Left lung (tissue), 14 donors: ENCODE measurements at places on chromosomes 1 and 21. TPM values are rescaled to one million over a fixed set of nuclear protein-coding genes. Genes with fewer than 3 reads are reported as not detected.
A peak's percentile ranks its signal among the peaks of the same experiment; 100 is the strongest.

The PYHIN1 gene
- total RNA-seq, result 2.5 TPM

DNA sequence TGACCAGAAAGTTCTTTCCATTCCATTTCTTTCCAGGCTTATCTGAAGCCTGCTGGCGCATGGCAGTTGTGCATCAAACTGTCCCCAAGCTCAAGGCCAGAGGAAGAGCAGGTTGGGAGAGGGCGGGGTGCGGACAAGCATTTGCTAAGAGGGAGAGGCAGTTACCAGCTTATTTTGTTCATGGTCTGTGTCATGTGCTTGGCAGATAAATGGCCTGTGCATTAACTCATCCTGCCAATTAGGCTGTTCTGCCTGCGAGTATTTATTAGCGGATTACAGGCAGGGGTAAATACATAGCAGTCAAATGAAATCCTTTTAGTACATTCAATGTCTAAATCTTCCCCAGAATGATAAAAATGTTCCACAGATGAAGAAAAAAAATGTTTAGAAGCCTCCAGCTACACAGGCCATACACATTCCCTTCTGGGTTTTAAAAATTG is 48.9 kb upstream of the B3GALNT2 start:
- no peaks in the 10 kb centered on the region for H3K4me1 ChIP-seq
- DNase-seq, result no peak
- H3K27me3 ChIP-seq, result no peaks in the 10 kb centered on the region
- H3K36me3 ChIP-seq, result no peaks in the 10 kb centered on the region
- no peak overlapping the region for H3K4me3 ChIP-seq

GRCh38 chr1:172283766-172284165 is 136.7 kb upstream of the C1orf105 start:
- H3K4me3 ChIP-seq, result no peak overlapping the region
- H3K4me1 ChIP-seq, result peaks cover 7% of the 10 kb centered on the region
- H3K36me3 ChIP-seq, result no peaks in the 10 kb centered on the region
- H3K27ac ChIP-seq, result no peak overlapping the region
- DNase-seq, result no peak

The C1orf94 gene
- not detected for total RNA-seq

- H3K27ac ChIP-seq, result no peak overlapping the region
- H3K36me3 ChIP-seq, result no peaks in the 10 kb centered on the region
- H3K4me3 ChIP-seq, result no peak overlapping the region
Observed at GRCh38 chr1:92916899-92917298, 44.4 kb downstream of the DIPK1A start.

DNA sequence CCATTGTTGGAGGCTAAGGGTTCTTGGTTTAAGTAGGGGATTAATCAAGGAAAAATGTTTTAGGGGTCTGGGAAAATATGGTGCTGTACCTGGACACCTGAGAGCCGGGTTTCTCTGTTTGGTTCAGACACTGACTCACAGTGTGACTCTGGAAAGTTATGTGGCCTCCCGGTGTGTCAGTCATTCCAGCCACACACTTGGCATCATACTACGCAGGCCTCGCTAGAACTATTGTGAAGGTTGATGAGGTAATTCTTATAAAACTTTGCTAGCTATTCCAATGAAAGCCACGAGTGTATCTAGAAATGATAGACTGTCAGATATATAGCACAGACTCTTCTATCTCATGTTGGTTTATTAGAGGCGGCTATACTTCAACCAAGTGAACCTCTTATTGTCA is 4.8 kb upstream of the CAMSAP2 start:
- H3K4me3 ChIP-seq, result no peak overlapping the region
- H3K27me3 ChIP-seq, result peaks cover 13% of the 10 kb centered on the region
- no peak overlapping the region for H3K27ac ChIP-seq
- H3K36me3 ChIP-seq, result no peaks in the 10 kb centered on the region
- no peaks in the 10 kb centered on the region for H3K4me1 ChIP-seq

- no peaks in the 10 kb centered on the region for H3K27me3 ChIP-seq
- H3K4me1 ChIP-seq, result no peaks in the 10 kb centered on the region
- H3K4me3 ChIP-seq, result no peak overlapping the region
- no peaks in the 10 kb centered on the region for H3K36me3 ChIP-seq
- DNase-seq, result no peak
Observed at GRCh38 chr1:85900921-85901320, 192.7 kb upstream of the ZNHIT6 start.

- H3K4me3 ChIP-seq, result no peak overlapping the region
- H3K4me1 ChIP-seq, result peaks cover 5% of the 10 kb centered on the region
- DNase-seq, result no peak
- H3K27me3 ChIP-seq, result no peaks in the 10 kb centered on the region
- no peaks in the 10 kb centered on the region for H3K36me3 ChIP-seq
Observed at GRCh38 chr1:60994369-60994768, 88.0 kb upstream of the NFIA start.

DNA sequence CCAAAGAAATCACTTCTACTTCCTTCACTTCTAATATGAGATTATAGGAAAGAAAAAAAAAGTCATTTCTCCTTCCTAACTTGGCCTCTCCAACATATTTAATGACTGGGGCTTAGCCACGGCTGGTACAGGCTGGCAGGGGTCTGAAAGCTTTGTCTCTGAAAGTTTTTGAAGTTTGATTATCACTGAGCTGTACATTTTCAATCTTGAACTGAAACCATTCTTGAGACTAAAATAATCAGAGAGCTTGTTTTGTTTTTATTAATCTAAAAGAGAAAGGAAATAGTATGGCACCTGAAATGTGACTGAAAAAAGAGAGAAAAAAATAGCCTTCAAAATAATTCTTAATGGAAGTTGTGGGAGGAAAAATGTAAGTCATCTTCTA is 3.8 kb upstream of the KRTAP19-8 start:
- no peak overlapping the region for H3K27ac ChIP-seq
- H3K4me3 ChIP-seq, result no peak overlapping the region
- no peaks in the 10 kb centered on the region for H3K4me1 ChIP-seq
- no peak for DNase-seq
- no peaks in the 10 kb centered on the region for H3K27me3 ChIP-seq

GRCh38 chr1:25110036-25110435 is 122.3 kb downstream of the SYF2 start:
- H3K4me3 ChIP-seq, result no peak overlapping the region
- H3K36me3 ChIP-seq, result no peaks in the 10 kb centered on the region
- H3K27ac ChIP-seq, result peak overlapping the region; percentile 63
- no peak for DNase-seq

GRCh38 chr21:33478935-33479678 is 667 bp downstream of the TMEM50B start:
- peaks cover 31% of the 10 kb centered on the region for H3K4me1 ChIP-seq
- peak overlapping the region; percentile 72 for H3K4me3 ChIP-seq
- no peaks in the 10 kb centered on the region for H3K27me3 ChIP-seq
- peak overlapping the region; percentile 100 for H3K27ac ChIP-seq
- peak; percentile 42 for DNase-seq

DNA sequence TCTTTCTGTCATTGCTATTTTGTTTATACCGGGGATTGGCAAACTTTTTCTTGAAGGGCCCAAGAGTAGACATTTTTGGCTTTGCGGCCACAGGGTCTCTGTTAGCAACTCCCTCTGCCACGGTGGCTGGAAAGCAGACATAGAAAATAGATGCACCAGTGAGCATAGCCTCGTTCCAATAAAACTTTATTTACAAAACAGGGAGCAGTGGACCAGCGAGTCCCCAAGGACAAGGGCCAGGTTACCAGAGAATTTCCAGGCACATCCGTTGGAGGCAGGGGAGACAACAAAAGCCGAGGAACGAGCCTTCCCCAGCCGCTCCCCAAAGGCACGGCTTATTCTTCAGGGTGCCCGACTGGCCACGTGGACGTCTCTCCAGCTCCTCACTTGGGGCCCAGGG is 26.5 kb downstream of the FAAP20 start:
- no peak overlapping the region for H3K4me3 ChIP-seq
- H3K27me3 ChIP-seq, result no peaks in the 10 kb centered on the region
- no peaks in the 10 kb centered on the region for H3K36me3 ChIP-seq
- DNase-seq, result no peak
- no peak overlapping the region for H3K27ac ChIP-seq
- no peaks in the 10 kb centered on the region for H3K4me1 ChIP-seq

GRCh38 chr1:241749041-241749944 is 97.2 kb downstream of the WDR64 start:
- H3K36me3 ChIP-seq, result no peaks in the 10 kb centered on the region
- H3K4me1 ChIP-seq, result no peaks in the 10 kb centered on the region
- H3K4me3 ChIP-seq, result no peak overlapping the region
- no peak for DNase-seq
- H3K27ac ChIP-seq, result no peak overlapping the region

DNA sequence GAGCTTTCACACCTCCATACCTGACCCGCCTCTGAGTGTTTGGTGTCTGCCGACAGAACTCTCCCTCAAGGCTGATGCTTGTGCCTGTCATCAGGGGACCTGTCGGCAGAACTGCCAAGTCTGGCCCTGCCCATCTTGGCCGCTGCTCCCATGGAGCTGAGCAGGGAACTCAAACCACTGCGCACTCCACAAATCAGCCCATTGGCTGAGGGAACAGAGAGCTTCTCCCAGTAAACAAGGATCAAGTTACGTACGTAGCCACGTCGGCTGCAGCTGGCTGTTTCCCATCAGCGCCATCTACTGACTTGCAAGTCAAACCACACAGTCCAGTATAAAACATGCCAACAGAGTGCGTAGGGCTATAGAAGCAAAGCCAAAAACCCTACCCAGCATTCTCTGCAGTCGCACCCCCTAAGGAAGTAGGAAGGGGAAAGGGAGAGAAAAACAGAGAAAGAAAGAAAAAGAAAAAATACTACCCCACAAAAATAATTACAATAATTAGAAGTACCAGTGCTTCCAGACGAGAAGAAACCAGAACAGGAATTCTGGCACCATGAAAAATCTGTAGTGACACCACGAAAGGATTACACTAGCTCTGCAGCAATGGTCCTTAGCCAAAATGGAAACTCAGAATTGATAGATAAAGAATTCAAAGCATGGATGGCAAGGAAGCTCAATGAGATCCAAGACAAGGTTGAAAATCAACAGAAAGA is 13.1 kb downstream of the KRTAP13-1 start:
- H3K4me3 ChIP-seq, result no peak overlapping the region

- H3K27me3 ChIP-seq, result no peaks in the 10 kb centered on the region
- H3K36me3 ChIP-seq, result no peaks in the 10 kb centered on the region
- H3K27ac ChIP-seq, result no peak overlapping the region
- no peak for DNase-seq
- H3K4me3 ChIP-seq, result no peak overlapping the region
- H3K4me1 ChIP-seq, result no peaks in the 10 kb centered on the region
Observed at GRCh38 chr1:107993920-107994319, 28.9 kb upstream of the VAV3 start.

DNA sequence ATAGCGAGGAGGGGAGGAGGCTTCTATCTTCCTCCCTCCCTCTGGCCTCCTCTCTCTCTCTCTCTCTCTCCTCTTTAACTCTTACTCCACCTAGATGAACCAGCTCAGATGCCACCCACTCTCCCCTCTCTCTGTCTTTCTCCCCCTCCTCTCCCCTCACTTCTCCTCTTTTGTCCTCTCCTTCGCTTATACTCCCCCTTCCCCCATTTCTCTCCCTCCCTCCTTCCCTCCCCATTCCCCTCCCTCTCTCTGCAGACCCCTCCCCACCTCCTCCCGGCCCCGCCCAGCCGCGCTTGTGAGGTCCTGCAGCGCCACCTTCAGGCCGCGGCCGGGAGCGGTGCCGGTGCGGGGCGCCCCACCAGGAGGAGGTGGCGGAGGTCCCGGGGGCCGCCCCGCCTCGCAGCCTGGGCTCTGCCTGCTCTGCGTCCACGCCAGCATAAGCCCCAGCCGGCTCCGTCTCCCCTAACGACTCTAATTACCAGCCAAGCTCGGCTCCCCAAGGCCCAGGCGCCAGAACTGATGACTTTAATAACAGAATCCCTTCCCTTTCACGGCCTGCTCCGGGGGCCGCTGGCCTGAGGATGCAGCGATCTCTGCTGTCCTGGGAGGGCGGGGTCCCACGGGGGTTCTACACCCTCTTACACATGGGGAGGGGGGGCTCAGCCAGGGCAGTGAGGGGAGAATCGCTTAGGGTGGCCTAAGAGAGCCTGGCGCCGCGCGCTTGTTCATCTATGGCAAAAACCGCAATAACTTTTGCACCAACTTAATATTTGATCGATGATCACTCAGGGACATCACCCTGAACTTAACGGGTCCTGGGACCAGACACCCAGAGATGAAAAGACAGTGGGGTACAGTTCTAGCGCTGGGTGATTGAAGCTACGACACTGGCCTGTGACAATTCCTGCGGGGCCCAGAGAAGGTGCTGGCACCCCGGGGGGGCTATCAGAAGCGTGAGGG is 637.3 kb downstream of the MATN1 start:
- no peaks in the 10 kb centered on the region for H3K36me3 ChIP-seq
- H3K27ac ChIP-seq, result no peak overlapping the region
- DNase-seq, result no peak
- peaks cover 15% of the 10 kb centered on the region for H3K4me1 ChIP-seq

DNA sequence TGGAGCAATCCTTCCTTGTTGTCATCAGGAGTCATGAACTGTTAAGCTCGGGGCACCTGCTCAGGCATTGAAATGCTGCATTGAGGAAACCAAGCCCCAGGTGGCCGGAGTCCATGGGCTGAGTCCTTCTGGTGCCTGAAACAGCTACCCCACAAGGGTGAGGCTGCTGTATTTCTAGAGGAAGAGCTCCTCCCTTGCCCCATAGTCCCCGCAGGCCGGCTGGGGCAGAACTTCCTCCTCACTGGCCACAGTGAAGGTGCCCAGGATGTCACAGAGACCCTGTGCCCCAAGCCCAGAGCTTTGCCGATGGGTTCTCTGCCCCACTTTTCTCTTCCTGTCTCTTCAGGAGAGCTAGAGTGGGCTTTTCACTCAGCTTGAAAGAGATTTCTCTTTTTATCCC is 80.8 kb upstream of the GCLM start:
- H3K27ac ChIP-seq, result peak overlapping the region; percentile 63
- no peak for DNase-seq
- no peaks in the 10 kb centered on the region for H3K36me3 ChIP-seq

DNA sequence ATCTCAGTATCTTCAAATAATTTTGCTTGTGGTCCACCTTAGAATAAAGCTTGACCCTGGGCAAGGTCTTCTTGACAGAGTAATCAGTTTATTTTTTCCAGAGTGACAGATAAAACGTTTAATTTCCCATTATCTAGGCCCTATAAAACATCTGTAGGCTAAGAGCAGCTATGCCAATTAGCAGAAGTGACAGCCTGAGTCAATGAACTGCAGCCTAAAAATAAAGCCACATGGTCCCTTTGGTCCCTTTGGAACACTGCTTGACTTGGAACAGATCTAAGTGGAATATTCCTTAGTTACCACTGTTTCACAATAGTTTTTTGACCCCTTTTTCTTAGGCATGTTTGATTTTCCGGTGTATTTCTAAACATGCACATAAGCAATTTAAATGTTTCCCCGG is 6.3 kb upstream of the RGS13 start:
- no peaks in the 10 kb centered on the region for H3K4me1 ChIP-seq
- H3K27ac ChIP-seq, result no peak overlapping the region
- no peaks in the 10 kb centered on the region for H3K27me3 ChIP-seq

DNA sequence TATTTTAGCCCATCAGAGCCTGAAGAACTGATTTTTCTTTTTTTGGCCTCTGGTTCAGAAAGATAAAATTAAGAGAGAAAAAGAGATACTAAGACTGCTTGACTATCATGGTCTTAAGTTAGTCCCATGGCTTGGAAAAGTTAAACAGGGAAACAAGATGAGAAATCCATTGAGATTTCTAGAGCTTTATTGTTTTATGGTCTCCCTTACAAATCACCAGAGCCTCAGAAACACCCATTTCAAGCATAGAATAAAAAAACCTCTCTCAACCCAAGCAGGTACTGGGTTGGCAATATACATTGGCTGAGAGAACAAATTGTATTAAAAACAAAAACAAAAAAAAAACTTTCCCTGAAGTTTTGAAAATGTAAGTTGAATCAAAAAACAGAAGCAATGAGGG is 3.9 kb downstream of the SELE start:
- no peaks in the 10 kb centered on the region for H3K4me1 ChIP-seq
- H3K27ac ChIP-seq, result no peak overlapping the region
- H3K4me3 ChIP-seq, result no peak overlapping the region
- no peak for DNase-seq
- no peaks in the 10 kb centered on the region for H3K27me3 ChIP-seq
